GM19239 (cell line): ENCODE measurements at places on chromosomes 2 and 18.

DNA sequence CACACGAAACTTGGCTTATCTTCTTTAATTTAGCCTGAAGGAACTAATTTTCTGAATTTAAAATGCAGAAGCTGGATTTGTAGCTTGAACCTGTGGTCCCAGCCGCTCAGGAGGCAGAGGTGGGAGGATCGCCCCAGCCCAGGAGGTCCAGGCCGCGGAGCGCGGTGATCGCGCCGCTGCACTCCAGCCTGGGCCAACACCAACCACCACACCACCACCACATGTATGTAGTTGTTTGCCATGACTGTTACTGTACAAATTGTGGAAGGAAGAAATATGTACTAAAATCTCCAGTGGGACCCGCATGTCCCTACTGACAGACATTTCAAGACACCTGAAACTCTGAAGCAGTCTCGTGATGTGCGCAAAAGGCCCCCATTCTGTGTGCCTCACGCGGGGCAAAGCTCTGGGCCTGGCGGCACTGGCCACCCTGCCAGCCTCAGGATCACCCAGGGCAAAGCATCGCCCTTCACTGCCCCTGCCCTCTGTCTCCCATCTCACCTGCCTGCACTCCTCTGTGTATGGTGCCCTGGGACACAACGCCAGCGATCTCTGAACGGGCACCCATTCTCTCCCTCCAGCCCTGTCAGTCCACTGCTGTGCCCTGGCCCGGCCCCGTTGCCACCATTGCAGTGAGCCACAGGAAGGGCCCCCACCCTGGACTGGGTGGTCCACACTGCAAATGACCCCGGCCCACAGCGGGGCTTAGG is 10.1 kb upstream of the ADI1 start:
- no peak for DNase-seq

GRCh38 chr2:121608367-121608766 is 40.9 kb downstream of the CLASP1 start:
- DNase-seq: no peak

GRCh38 chr2:227881866-227882517 is 10.6 kb downstream of the DAW1 start:
- DNase-seq: no peak

GRCh38 chr2:219076253-219076652 is 15.5 kb upstream of the IHH start:
- no peak for DNase-seq

DNA sequence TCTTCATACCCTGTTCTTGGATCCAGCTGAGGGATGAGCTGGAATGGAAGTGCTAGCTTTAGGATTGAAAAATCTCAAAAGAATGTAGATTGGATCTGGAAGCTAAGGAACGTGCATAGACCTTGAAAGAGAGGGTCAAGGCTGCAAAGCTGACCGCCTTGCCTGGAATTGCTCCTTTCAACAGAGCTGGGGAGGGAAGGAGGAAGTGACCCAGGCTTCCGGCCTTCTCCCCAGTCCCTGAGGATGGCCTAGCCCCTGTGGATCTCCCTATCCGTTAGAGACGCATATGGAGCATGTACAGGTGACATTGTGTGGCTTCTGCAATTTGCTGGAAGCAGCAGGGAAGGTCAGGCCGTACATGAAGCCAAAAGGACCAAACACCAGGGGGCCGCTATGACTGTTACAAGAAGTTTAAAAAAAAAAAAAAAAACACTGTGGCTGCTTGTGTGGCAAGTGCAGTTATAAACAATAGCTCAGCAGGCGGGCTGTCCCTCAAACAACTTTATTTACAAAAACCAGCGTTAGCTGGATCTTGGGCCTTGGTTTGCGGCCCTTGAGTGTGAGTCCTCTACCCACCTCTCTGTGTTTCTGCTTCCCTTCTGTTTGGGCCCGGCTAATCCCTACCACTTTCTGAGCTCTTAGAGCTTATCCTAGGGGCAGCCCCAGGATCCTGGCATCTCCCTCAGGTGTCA is 227.6 kb downstream of the SEPTIN10 start:
- DNase-seq: no peak

GRCh38 chr2:177165061-177165583 is 47.5 kb upstream of the HNRNPA3 start:
- DNase-seq: no peak

DNA sequence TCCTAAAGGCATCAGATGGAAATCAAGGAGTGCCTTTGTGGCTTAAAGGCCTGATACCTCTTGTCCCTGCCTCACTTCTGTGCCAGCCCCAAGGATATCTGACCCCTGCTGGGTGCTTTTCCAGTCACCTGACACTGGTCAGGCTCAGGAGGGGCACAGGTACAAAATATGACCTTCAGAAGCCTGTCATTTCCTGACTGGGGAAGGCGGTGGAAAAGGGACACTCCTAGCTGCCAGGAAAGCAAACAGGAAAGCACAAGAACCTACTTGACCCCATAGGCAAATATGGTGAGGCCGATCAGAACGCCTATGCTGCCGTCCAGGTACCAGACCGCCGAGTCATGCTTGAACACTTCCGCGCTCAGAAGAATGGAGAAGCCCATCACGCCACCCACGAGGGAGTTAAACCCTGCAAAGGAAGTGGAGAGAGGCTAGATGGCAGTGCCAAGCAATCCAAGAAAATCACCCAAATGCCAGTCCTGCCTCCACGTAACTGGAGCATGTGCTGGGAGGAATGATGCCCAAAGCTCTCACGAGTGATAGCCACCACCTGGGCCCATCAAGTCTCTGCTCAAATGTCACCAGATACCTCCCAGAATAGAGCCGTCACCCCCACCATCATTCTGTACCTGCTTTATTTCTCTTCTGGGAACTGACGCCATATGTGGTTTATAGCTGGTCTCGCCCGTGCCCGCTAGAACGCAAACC is 204.0 kb downstream of the MGAT5 start:
- no peak for DNase-seq

DNA sequence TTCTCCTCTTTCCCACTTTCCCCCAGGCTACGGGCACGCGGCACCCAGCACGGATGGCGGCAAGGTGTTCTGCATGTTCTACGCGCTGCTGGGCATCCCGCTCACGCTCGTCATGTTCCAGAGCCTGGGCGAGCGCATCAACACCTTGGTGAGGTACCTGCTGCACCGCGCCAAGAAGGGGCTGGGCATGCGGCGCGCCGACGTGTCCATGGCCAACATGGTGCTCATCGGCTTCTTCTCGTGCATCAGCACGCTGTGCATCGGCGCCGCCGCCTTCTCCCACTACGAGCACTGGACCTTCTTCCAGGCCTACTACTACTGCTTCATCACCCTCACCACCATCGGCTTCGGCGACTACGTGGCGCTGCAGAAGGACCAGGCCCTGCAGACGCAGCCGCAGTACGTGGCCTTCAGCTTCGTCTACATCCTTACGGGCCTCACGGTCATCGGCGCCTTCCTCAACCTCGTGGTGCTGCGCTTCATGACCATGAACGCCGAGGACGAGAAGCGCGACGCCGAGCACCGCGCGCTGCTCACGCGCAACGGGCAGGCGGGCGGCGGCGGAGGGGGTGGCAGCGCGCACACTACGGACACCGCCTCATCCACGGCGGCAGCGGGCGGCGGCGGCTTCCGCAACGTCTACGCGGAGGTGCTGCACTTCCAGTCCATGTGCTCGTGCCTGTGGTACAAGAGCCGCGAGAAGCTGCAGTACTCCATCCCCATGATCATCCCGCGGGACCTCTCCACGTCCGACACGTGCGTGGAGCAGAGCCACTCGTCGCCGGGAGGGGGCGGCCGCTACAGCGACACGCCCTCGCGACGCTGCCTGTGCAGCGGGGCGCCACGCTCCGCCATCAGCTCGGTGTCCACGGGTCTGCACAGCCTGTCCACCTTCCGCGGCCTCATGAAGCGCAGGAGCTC is 35.4 kb downstream of the KCNK3 start:
- DNase-seq: no peak

- DNase-seq: no peak
These were observed 470.5 kb upstream of the FAM98A start for GRCh38 chr2:34069604-34070003.

DNA sequence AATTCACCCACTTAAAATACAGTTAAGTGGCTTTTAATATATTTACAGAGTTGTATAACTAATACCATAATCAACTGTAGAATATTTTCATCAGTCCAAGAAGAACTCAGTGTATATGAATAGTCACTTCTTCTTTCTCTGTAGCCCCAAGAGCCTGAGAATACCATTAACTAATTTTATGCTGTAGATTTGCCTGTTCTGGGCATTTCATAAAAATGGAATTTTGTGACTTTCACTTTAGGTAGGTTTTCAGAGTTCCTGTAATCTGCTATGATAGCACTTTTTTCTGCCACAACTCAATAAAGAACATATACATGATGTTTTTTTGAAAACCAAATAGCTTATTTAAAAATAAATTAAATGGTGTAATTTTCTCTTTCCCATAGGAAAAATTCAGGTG is 57.6 kb downstream of the CCDC102B start:
- DNase-seq: no peak

- no peak for DNase-seq
These were observed 42.8 kb downstream of the LRRTM4 start for GRCh38 chr2:77479395-77479794.

GRCh38 chr2:69750246-69750645 is 8.3 kb downstream of the ANXA4 start:
- no peak for DNase-seq

GRCh38 chr2:183455056-183455455 is 330.8 kb downstream of the NUP35 start:
- no peak for DNase-seq

DNA sequence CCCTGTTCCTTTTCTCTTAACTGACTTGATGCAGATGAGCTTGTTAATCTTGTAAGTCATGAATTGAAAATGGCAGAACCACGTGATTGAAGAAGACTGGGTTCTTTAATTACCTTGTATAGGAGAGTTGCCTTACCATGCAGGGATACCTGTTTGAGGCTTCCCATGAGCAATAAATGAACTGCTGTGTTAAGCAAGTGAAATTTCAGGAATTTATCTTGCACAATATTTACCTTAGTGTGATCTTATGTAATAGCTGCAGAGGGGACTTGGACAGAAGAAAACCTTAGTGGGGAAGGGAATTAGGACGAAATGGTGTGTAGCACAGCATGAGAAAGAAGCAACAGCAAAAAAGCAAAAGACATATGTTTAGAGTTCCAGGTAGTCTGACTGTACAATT is 384.0 kb upstream of the TMEFF2 start:
- DNase-seq: no peak

- no peak for DNase-seq
These were observed 23.8 kb downstream of the MPHOSPH10 start for GRCh38 chr2:71154279-71154678.

DNA sequence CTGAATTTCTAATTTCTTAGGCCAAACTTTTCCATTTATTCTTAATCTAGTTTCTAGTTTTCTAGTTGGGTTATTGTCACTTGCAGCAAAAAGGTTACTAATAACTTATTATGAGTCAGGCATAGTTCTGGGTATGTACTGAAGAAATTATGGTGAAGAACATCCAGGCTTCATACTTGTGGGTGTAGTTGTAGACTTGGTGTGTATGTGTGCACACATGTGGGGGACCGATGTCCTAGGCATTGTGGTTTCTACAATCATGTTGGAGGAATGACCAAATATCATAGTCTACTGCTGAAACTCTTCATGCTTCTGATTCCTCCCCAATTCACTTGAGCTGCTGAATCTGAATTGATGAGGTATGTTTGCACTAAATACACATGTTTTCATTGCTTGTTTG is 141.2 kb downstream of the PMAIP1 start:
- DNase-seq: no peak

DNA sequence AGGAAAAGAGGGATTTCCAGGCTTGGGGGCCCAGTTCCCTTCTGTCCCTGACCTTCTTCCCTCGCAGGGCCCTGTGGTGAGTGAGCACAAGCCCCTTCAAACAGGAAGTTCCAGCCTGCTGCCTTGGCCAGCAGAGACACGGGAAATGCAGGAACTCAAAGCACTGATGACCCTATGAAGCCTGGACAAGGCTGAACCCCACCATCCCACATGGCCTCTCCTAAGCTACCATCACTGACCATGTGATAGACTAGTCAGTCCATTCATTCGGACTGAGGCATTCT is 196.4 kb downstream of the TNS1 start:
- no peak for DNase-seq

GRCh38 chr18:49590608-49591007 is 28.8 kb downstream of the LIPG start:
- no peak for DNase-seq

DNA sequence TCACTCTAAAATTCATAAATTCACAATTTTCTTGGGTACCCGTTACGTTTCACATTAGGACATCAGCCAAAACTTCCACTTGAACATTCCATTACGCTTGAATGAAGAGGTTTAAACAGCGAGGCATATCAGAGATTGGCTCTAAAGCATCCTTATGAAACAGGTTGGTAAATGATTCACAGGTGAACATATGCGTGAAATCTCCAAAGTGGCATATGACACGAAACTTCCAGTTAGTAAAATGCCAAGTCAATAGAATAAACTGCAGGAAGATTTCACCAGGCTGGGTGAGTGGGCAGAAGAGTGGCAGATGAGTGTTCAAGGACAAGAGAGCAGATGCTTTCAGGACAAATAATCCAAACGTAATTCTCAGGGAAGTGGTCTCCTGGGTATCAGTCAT is 33.9 kb upstream of the GLS start:
- no peak for DNase-seq

DNA sequence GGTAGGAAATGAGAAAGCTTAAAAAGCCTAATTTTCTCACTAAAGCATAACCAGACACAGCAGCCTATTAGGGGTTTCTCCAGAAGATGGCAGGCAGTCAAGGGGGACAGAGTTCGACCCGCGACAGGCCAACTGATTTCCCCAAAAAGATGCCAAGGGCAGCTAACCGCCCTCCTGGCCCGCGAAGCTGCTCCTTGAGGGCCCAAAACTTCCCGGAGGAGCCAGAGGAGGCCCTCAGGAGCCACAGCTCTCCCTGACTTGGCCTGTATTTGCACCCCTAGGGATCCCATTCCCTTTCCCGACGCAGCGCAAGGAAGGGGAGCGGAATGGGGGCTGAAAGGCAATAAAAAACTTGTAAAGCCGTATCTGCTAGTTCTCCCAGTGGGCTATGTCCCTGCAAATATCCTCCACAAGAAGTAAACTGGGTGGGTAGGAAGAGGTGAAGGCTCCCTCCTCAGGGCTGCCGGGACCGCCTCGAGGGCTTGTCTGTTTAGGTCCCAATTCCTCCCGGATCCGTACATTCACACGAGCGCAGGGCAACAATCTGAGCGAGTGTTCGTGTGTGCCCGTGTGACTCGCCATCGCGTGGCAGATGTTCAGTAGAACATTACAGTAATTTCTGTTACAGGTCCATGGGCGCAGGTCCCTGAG is 756 bp upstream of the NAGK start:
- no peak for DNase-seq

GRCh38 chr2:111165084-111165483 is 44.4 kb downstream of the BCL2L11 start:
- DNase-seq: no peak

- DNase-seq: no peak
These were observed 48.2 kb downstream of the ADI1 start for GRCh38 chr2:3470856-3471737.

- no peak for DNase-seq
These were observed 242.4 kb upstream of the ZNF521 start for GRCh38 chr18:25594351-25594750.

- no peak for DNase-seq
These were observed 20.1 kb upstream of the FANCL start for GRCh38 chr2:58261209-58261608.

GRCh38 chr2:174551697-174552096 is 45.9 kb downstream of the WIPF1 start:
- DNase-seq: no peak
